Adrenal gland (tissue), 19 donors: ENCODE measurements at places on chromosomes 16 and 17.

DNA sequence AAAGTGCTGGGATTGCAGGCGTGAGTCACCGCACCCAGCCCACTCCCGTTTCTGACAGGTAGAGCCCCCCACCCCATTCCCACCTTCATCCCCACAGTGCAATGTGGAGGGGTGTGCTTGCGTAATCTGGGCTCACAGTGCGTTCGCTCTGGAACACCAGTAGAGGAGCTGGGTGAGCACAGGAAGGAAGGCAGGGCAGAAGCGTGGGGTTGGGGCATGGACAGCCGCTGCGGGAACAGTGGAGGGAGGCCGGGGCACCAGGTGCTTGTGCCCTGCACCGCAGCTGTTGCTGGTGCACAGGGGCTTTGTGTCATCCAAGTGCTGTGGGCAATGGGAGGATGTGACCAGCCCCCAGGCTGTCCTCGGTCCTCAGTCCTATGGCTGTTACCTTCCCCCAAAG lies 24.7 kb downstream of the KDM8 start:
- no peak for DNase-seq

- peak; percentile 53 for DNase-seq
Measured at GRCh38 chr16:67150047-67150832, 558 bp downstream of the B3GNT9 start.

- peak; percentile 40 for DNase-seq
Measured at GRCh38 chr16:87966685-87967185, 15.5 kb downstream of the BANP start.

GRCh38 chr16:51756447-51757123 lies 605.5 kb upstream of the SALL1 start:
- DNase-seq: no peak
